SK-N-SH (cell line): ENCODE measurements at places on chromosomes 7 and 10.

- no peak for DNase-seq
Observed at GRCh38 chr10:48519481-48520183, 85.2 kb downstream of the ARHGAP22 start.

DNA sequence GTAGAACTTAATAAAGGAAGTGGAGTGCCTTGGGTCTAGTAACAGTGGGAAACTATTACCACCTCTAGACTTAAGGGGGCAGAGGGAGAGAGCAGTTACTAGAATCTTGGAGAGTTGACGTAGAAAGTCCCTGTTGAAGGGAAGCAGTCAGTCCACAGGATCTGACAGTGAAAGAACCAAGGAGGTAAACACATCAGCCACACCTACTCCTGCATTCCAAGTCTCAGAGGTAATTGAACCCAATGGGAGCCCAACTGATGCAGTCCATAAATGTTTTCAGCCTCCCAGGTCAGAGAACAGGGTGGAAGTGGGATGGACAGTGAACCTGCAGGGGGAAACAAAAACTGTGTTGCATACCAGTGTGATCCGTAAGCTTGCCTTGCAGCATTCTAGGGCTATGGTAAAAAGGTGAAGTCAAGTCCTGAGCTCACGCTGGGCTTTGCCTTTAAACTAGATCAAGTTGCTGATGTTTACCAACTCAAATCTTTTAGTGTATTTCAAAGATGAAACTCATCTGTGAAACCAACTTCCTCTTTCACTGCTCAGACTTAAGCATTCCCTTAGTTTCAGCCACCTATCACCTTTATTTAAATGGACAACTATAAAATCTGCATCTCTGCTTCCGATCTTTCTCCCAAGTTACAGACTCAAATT is 57.2 kb downstream of the SLC16A12 start:
- no peak for DNase-seq

GRCh38 chr10:68233046-68233445 is 1.1 kb upstream of the ATOH7 start:
- no peak for DNase-seq

- DNase-seq, result peak; percentile 50
Observed at GRCh38 chr10:51001587-51001986, 72.7 kb upstream of the PRKG1 start.

GRCh38 chr7:75979759-75980429 is 14.5 kb downstream of the TMEM120A start:
- DNase-seq, result peak; percentile 37
